ENCODE measurements at places on chromosomes 1 and 21.

- DNase-seq = peak; percentile 64
Measured at GRCh38 chr1:23169727-23170335, 1.2 kb upstream of the LUZP1 start.

DNA sequence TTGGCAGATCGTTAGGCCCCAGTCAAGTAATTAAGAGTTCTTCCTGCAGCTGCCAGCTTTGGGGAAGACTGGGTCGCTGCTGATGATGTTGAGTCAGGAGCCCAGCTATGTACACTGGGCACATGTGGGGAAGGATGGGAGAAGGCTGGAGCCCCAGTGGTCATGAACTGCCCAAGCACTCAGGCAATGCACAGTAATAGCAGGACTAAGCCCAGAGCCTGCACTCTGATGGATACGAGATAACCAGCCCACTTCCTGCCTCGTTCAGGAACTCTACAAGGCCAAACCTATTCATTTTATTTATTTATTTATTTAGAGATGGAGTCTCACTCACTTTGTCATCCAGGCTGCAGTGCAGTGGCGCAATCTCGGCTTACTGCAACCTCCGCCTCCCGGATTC is 81.1 kb upstream of the BTG3 start:
- no peak for DNase-seq

- DNase-seq = no peak
Measured at GRCh38 chr1:27713869-27714513, 11.8 kb upstream of the FAM76A start.

- no peak for DNase-seq
Measured at GRCh38 chr21:44750675-44751025, 39.3 kb upstream of the TSPEAR start.

DNA sequence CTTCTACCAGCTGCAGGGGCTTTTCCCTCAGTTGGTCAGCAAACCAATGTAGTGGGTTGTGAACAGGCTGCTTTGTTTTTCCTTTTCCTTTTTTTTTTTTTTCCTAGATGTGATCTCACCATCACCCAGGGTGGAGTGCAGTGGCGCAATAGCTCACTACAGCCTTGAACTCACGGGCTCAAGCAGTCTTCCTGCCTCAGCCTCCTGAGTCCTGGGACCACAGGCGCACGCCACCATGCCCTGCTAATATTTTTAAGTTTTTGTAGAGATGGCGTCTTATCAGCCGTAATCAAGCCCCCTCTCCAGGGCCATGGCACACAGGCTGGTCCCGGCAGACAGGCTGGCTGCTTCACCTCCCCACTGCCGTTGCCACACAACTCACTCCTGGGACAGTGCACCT is 3.4 kb upstream of the TRIM11 start:
- no peak for DNase-seq

- DNase-seq = no peak
Measured at GRCh38 chr1:218247339-218247738, 37.8 kb upstream of the RRP15 start.

DNA sequence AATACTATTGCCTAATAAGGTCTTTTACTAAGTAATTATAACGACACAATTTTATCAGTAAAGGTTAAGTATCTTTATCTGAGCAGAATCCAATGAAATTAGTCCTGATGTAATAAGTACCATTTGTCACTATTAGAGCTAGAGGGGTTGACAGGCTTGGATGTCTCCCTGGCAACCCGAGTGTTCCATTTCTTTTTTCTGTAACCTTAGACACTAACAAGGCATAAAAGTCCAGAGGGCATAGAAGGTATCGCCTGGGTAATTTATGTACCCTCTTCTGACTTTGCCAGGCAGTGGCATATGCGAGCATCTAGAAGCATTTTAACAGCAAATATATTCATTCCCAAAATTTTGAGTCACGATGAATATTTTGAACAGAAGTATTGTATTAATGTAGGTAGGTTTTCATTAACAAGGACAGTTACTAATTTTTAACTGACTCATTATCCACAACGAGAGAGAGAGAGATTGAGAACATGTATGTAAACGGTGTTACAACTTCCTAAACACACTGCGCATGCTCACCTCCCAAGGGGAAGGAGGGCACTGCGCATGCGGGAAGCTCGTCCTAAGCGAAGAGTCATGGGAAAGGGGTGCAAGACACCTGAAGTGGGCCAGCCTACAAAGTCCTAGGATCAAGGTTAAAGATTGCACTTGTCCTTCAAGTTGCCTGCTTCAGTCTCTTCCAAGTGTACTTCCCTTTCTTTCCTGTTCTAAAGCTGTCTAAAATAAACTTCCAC is 423.9 kb downstream of the DSCAM start:
- DNase-seq = no peak

Measured in left ventricle myocardium inferior (tissue), 1 donor.